K562 (cell line): ENCODE measurements at places on chromosomes 12 and 14. TPM values are rescaled to one million over a fixed set of nuclear protein-coding genes. Genes with fewer than 3 reads are reported as not detected.
A peak's percentile ranks its signal among the peaks of the same experiment; 100 is the strongest.

DNA sequence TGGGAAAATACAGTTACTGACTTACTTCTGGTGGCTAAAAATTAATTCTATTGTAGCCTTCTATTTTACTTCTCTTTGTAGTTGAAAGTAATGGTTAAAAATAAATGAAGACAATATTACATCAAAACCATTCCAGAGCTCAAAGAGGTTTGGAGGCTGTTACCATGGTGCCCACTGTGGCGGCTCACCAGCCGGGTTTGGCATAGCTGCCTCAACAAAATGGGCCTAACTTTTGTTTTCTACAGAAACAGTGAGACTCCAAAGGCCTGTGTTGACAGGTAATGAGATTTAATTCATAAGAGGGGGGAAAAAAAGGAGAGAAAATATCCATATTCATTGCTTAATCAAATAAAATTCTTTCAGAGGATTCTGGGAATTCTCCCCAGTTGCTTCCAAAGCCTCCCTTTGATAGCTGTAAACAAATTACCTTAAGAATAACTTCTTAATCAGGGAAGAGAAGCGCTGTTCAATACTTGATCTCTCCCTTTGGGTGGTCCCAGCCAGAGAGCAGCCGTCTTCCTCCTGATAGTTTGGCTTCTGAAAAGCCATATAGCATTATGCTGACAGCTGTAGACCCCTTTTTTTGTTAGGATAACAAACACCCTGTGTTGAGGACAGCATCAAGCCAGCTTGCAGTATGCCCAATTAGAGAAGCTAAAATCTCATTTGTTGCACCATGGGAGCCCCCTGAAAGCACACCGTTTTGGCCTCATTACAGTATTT lies 266.8 kb downstream of the NEDD1 start:
- DNase-seq = no peak

DNA sequence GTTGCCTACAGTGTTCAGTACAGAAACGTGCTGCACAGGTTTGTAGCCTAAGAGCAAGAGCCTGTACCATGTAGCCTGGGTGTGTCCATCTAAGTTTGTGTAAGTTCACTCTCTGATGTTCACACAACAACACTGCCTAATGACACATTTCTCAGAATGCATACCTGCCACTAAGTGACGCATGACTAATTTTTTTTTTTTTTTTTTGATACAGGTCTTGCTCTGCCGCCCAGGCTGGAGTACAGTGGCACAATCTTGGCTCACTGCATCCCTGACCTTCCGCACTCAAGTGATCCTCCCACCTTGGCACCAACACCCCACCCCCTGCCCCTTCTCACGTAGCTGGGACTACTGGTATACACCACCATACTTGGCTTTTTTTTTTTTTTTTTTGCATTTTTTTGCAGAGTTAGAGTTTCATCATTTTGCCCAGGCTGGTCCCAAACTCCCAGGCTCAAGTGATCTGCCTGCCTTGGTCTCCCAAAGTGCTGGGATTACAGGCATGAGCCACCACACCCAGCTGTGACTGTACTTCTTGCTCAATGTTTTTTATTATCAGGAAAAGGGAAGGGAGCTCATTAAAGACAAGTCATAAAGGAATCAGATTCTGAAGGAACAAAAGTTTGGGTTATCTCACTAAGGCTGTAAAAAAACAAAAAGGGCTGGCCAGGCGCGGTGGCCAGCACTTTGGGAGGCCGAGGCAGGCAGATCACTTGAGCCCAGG lies 10.0 kb upstream of the CDC42BPB start:
- no peak for DNase-seq

- DNase-seq = no peak
Measured at GRCh38 chr12:2640709-2641108, 154.1 kb upstream of the FKBP4 start.

DNA sequence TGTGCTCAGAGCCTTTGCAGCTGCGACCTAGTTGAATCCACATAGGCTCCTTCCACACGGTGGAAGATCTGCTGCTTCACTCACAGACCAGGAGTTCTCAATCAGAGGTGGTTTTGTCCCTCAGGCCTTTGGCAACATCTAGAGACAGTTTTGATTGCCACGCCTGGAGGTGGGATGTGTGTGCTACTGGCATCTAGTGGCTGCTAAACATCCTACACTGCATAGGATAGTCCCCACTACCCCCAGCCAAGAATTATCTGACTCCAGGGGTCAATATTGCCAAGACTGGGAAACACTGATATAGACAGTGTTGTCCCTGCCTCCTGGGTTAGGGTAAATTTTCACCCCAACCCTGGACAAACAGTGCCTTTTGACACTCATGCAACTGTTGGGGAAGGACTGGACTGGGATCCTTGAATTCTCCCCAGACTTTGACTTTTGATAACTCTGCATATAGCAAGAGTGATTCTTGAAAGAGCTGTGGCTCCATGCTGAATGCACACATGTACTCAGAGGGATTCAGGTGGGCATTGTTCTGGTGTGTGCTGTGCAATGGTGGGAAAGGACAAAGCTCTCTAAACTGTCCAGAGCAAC lies 39.8 kb downstream of the BAZ2A start:
- peak; percentile 67 for DNase-seq

DNA sequence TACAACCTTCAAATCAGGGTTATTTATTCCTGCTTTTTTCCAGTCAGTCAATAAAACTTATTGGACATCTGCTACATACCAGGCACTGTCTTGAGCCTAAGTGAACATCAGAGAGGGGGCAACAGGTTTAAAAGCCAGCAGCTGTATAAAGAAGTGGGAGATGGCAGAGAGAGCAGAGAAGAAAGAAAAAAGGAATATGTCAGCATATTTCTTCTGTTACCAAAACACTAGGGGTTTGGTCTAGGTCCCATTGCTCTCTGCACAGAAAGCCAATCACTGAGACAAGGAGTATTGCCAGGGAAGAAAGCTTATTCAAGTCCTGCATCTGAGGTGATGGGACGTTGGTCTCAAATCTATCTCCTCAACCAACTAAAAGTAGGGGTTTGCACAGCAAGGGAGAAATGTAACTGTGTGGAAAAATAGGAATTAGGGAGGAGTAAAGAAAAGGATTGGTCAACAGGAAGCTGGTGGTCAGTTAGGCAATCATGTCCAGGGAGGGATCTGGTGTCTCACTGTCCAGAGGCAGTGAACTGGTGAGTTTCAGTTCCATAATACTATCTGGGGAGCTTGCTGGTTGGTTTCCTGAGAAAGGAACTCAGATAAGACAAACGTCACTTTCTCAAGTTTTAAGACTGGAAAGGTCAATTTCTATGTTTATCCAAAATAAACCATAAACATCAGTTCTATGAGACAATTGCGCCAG lies 107.5 kb downstream of the PHLDA1 start:
- no peak for DNase-seq

- no peak for DNase-seq
Measured at GRCh38 chr12:97112136-97112535, 205.1 kb downstream of the NEDD1 start.

DNA sequence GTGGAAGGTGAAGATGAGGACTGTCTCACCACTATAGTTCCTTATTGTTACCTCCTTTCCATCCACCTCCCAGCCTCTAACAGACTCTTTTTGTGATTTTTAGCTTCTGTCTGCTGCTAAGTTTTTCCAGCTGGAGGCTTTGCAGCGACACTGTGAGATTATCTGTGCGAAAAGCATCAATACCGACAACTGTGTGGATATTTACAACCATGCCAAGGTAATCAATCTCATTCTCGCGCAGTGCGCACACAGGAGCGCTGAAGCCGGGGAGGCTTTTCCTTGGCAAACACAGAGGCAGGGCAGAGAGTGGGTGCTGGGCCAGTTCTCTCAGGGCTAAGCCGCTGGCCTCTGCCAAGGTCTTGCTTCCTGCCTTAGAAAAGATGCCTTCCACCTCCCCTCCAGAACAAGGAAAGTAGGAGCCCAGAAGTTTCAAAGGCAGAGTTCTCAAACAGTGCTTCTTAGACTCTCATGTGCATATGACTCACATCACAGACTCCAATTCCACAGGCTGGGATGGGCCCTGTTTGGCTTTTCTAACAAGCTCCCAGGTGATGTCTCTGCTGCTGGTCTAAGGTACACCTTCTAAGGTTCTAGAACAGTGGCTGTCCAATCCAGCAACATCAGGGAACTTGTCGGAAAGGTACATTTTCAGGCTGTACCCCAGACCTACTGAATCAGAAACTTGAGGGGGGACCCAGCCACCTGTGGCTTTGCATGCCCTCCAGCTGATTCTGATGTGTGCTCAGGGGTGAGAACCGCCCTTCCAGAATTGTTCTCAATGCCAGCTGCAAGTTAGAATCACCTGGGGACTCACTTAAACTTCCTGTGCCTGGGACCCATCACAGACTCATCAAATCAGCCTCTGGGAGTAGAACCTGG lies 33.8 kb upstream of the PWP1 start:
- DNase-seq = no peak

- no peak for DNase-seq
Measured at GRCh38 chr12:51475543-51475942, 50.9 kb downstream of the SLC4A8 start.

GRCh38 chr12:53059434-53060063 lies 9.7 kb downstream of the TNS2 start:
- no peak for DNase-seq

DNA sequence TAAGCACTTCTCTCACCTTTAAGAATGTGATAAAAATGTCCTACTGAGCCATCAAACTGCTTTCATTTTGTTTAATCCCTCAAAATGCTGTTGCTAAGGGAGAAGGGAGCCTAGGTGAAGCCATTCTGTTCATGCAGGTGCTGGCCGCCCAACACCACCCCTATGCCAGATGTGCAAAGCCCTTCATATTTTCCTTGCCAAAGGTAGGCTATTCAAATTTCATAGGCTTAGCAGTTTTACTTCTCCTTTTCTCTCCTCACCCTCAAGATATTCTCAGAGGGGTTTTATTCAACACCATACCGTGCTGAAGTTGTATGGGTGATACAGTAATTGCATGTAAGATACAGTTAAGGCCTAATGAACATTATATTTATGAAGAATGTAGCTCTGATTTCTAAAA lies 461.7 kb downstream of the GXYLT1 start:
- DNase-seq = no peak

GRCh38 chr14:99602788-99603415 lies 1.1 kb downstream of the CCDC85C start:
- DNase-seq = no peak

DNA sequence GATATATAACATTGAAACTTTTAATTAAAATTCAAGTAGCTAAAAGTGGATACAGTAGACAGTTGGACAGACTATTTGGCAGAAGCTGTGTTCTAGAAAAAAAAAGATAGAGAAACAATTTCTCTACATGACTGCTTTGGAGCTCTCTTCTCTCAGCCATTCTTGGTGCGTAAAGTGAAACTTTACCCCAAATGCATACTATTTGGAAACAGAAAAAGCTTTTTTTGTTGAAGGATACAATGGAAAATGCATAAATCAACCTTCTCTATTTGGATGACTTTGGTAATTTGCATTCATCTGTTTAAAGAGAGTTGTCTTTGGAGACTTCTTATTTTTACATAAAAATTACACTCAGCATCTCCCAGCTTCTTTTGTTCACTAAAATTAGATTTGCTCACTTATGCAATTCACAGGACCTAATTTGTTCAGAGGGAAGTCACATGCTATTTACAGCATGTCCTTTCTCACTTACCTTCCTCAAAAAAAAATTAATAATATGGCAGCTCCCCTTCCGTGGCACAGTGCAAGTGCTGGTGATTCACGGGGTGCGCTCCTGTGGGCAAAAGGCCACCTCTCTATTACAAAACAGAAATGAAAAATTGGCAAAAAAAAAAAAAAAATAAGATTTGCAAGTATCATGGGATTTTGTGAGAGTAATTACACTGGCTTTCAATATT lies 498.9 kb downstream of the RERGL start:
- DNase-seq = no peak

DNA sequence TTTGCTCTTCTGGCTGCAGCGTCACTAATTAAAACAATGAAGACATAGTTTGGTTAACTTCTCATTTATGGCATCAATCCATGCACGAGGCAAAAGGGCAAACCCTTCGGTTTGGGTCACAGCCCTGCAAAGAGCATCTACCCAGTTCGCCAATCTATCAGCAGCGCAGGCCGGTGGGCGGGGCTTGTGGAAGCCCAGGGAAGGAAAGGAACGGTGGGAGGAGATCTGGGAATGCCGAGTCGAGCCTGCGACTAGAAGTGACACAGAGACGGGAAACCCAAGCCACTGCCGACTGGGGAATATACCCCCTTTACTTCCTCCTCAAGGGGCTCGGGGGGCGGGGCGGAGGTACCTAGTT lies 466 bp downstream of the KICS2 start:
- peak; percentile 59 for DNase-seq

DNA sequence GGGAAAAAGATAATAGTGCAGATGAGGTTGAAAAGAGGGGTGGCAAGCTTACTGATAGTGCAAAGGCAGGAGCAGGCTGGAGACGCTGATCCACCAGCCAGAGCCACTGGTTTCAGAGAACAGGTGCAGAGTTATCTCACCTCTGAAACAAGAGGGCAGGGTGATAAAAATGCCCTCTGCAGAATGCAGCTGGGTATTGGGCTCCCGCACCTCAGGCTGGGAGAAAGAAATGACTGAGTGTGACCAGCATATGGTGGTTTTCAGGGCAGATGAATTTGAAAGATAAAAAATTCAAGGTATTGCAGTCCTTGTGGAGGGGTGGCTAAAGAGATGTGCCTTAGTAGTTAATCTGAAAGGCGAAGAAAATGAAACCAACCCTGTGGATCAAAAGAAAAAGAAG lies 2.9 kb upstream of the TMEM30B start:
- DNase-seq = no peak

- DNase-seq = no peak
Measured at GRCh38 chr12:2084553-2085296, 31.9 kb downstream of the CACNA1C start.

DNA sequence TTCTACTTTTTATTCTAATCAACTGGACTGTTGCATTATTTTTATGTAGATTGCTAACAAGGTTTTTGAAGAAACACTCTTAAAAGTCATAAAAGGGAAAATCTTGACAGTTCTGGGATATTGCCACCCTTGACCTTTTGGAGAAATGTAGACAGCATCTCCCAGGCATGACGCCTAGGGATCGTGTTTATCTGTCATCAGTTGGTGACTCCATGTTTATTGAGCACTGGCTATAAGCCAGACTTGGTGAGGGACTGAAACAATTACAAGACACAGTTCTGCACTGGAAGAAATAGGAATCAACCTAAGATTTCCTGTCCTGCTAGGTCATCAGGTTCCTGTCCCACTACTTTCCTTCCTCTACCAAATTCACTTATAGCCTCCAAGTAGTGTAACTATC lies 34.5 kb downstream of the HMGA2 start:
- no peak for DNase-seq

DNA sequence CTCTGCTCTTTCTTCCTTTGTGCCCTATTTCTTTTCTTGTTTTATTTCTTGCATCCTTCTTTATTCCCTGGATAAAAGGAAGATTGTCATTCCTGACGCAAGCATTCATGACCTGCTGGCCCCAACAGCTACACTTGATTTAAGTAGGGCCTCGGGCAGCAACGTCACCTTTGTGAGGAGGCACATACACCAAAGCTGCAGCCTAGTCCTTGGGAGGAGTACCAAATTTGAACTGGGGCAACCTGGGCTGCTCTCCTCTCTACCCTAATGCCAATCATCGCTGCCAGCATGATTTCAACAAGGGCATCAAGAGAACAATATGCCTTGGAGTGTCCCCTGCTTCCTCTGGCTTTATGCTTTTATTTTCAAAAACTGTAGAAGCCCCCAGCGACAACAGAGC lies 76.4 kb downstream of the C12orf50 start:
- no peak for DNase-seq

The G2E3 gene
- 24.2 and 25.8 TPM in 2 replicates for total RNA-seq

The BIN2 gene
- total RNA-seq = 0.29 and 0.45 TPM in 2 replicates

The MTHFD1 gene
- total RNA-seq = 158 and 161 TPM in 2 replicates

The FAIM2 gene
- not detected in 2 replicates for total RNA-seq
